ENCODE measurements at places on chromosomes 5 and 9. TPM values are rescaled to one million over a fixed set of nuclear protein-coding genes. Genes with fewer than 3 reads are reported as not detected.

Gene PLPPR1
- not detected for total RNA-seq

Gene PFN3
- total RNA-seq: not detected

Gene TLX3
- total RNA-seq: not detected

Gene CDX1
- not detected for total RNA-seq

Gene DRD1
- not detected for total RNA-seq

Gene TNFSF8
- 37.9 TPM for total RNA-seq

Gene PCSK1
- not detected for total RNA-seq

Gene NTRK2
- 0.65 TPM for total RNA-seq

Gene TAF11L5
- total RNA-seq: not detected

Gene OSMR
- total RNA-seq: not detected

Gene CEL
- 1.0 TPM for total RNA-seq

Gene KIF3A
- 12.1 TPM for total RNA-seq

Gene ZFYVE16
- 12.1 TPM for total RNA-seq

Gene TMEM215
- total RNA-seq: not detected

Gene SEC24A
- total RNA-seq: 30.8 TPM

Gene STPG3
- total RNA-seq: not detected

Gene FOXD1
- 0.38 TPM for total RNA-seq

Gene TAF1L
- 0.05 TPM for total RNA-seq

Gene SPINK14
- total RNA-seq: not detected

Gene SV2C
- 0.02 TPM for total RNA-seq

Gene PTGES
- not detected for total RNA-seq

Gene TMOD1
- total RNA-seq: 1.7 TPM

Gene IL33
- total RNA-seq: not detected

Gene BARX1
- 0.43 TPM for total RNA-seq

Gene SPOCK1
- total RNA-seq: not detected

Gene SLC24A2
- not detected for total RNA-seq

Gene SHISAL2B
- not detected for total RNA-seq

Gene BAAT
- total RNA-seq: not detected

Gene HTR4
- not detected for total RNA-seq

Gene QSOX2
- 19.4 TPM for total RNA-seq

Gene CD74
- total RNA-seq: 251 TPM

Gene C7
- not detected for total RNA-seq

Gene UNC5A
- total RNA-seq: not detected

Gene GFI1B
- not detected for total RNA-seq

Gene GKAP1
- 4.6 TPM for total RNA-seq

Gene TIMD4
- total RNA-seq: 3.1 TPM

Gene DPYSL3
- not detected for total RNA-seq

Gene PCDHA4
- total RNA-seq: not detected

Gene PTPRD
- total RNA-seq: not detected
